ENCODE measurements at places on chromosomes 6 and 20.
A peak's percentile ranks its signal among the peaks of the same experiment; 100 is the strongest.

GRCh38 chr6:156910938-156911337 is 133.8 kb downstream of the ARID1B start:
- no peak for DNase-seq

- no peak for DNase-seq
These were observed 232.3 kb upstream of the FKBP1C start for GRCh38 chr6:62978920-62979319.

- DNase-seq = no peak
These were observed 6.4 kb downstream of the EYA4 start for GRCh38 chr6:133247581-133247980.

- DNase-seq = peak; percentile 73
These were observed 949 bp upstream of the ATXN1 start for GRCh38 chr6:16762268-16762549.

DNA sequence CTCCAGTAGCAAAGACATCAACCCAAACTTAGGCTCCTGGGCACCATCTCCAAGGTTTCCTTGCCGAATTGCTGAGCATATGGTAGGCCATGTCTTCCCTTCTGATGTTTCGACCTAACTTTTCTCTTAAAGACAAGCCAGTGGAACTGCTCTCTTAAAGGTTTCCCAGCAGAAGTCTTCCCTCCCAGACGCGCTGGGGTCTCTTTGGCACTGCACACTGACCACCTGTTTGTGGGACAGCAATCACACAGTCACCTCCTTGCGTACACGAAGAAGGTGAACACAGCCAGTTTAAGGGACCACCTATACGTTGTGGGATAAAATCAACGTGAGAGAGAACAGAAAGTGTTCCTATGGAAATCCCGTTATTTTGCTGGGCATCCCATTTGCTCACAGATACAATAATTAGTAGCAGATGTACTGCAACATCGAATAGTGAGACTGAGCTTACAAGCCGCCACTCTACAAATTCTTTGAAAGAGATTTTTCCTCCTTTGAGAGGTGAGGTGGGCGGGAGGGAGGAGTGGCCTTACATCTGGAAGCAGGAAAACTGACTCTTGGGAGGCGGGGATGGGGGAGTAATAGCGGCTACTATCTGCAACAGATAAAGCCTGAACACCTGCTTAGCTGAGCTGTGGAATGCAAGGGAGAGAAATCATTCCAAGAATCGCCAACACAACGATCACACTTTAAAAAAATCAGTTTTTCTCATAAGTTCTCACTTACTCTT is 9.9 kb downstream of the GRIK2 start:
- no peak for DNase-seq

DNA sequence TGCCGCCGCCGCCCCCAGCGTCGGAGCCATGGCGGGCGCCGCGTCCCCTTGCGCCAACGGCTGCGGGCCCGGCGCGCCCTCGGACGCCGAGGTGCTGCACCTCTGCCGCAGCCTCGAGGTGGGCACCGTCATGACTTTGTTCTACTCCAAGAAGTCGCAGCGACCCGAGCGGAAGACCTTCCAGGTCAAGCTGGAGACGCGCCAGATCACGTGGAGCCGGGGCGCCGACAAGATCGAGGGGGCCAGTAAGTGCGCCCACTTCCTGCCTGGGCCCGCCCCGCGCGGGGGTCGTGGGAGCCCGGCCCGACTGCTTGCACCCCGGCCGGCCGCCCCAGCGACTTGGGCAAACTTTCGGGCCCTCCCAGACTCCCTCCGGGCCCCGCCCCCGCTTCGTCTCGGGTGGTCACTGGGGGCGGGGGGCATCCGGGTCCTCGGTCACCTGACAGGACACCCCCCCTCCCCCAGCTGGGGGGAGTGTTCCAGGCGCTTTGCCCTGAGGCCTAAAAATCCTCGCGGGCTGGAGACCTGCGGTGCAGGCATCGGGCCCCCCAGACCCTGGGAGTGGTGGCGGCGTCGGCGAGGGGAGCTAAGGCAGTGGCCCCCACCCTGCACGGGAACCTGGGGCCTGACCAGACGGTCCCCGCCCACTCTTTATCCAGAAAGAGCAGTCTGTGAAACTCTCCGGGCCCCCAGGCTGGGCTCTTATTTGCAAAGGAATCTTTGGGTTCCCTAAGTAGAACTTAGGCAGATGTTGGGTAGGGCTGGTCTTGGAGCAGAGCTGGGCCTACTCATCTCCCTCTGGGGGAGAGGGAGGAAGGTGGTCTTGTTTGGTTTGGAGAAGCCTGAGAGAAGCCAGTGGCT is 501 bp downstream of the PLCG1 start:
- DNase-seq = peak; percentile 83

GRCh38 chr6:160161647-160161986 is 40.0 kb downstream of the SLC22A1 start:
- no peak for DNase-seq

GRCh38 chr6:44133003-44133931 is 5.9 kb downstream of the TMEM63B start:
- peak; percentile 56 for DNase-seq

Data from mesenchymal stem cell (in vitro differentiated cells and primary cell).